ENCODE measurements at places on chromosomes 6 and 20.

DNA sequence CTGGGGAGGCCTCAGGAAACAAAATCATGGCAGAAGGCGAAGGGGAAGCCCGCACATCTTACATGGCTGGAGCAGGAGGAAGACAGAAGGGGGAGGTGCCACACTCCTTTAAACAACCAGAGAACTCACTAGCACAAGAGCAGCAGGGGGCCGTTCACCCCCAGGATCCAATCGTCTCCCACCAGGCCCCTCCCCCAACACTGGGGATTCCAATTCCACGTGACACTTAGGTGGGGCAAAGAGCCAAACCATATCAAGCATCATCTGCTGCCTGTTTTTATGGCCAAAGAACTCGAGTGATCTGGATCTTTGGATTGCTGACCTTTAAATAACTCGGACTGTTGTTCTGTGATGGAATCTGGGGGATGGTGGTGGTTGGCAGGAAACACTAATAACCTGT, 28.0 kb downstream of the PNLDC1 start:
- DNase-seq: no peak

- DNase-seq: no peak
These were observed 2.2 kb upstream of the FAM209A start for GRCh38 chr20:56522311-56522710.

GRCh38 chr6:26534681-26535465, 3.3 kb upstream of the HMGN4 start:
- DNase-seq: no peak

- no peak for DNase-seq
These were observed 157.0 kb upstream of the INSM1 start for GRCh38 chr20:20210943-20211273.

- no peak for DNase-seq
These were observed 455.0 kb downstream of the GJA1 start for GRCh38 chr6:121890307-121890910.

Data from ELR (cell line).